Subcutaneous adipose tissue (tissue), 4 donors: ENCODE measurements at places on chromosomes 16 and 17. TPM values are rescaled to one million over a fixed set of nuclear protein-coding genes. Genes with fewer than 3 reads are reported as not detected.

The ZFP3 gene
- total RNA-seq = 3.2 TPM

The TMEM204 gene
- 21.0 TPM for total RNA-seq

The CETP gene
- 14.9 TPM for total RNA-seq

The TEX19 gene
- not detected for total RNA-seq

The MT1A gene
- total RNA-seq = 81.7 TPM

The MPRIP gene
- 102 TPM for total RNA-seq

The FOXF1 gene
- total RNA-seq = not detected

The MYH11 gene
- total RNA-seq = 26.1 TPM

The JPT1 gene
- total RNA-seq = 41.1 TPM

The TXNDC11 gene
- total RNA-seq = 56.5 TPM

The CLEC3A gene
- total RNA-seq = not detected

The EDC4 gene
- total RNA-seq = 47.5 TPM

The CLEC18B gene
- not detected for total RNA-seq

The NIP7 gene
- 10.5 TPM for total RNA-seq

The SRCIN1 gene
- total RNA-seq = 11.5 TPM

The KCNG4 gene
- not detected for total RNA-seq

The ZNF597 gene
- 2.0 TPM for total RNA-seq

The SCARF1 gene
- total RNA-seq = 8.6 TPM

The NLRC5 gene
- 18.0 TPM for total RNA-seq

The HOXB4 gene
- 2.0 TPM for total RNA-seq

The ASPHD1 gene
- not detected for total RNA-seq
